CD4-positive, CD25-positive, alpha-beta regulatory T cell (primary cell): ENCODE measurements at places on chromosomes 1 and 21.
A peak's percentile ranks its signal among the peaks of the same experiment; 100 is the strongest.

GRCh38 chr1:17857996-17858395 is 102.9 kb downstream of the ACTL8 start:
- no peak for DNase-seq

- no peak for DNase-seq
Measured at GRCh38 chr1:206516728-206516990, 9.3 kb downstream of the RASSF5 start.

GRCh38 chr1:151729966-151730291 is 8.6 kb downstream of the RIIAD1 start:
- no peak for DNase-seq

GRCh38 chr1:156781585-156782186 is 14.4 kb downstream of the PRCC start:
- DNase-seq: no peak

DNA sequence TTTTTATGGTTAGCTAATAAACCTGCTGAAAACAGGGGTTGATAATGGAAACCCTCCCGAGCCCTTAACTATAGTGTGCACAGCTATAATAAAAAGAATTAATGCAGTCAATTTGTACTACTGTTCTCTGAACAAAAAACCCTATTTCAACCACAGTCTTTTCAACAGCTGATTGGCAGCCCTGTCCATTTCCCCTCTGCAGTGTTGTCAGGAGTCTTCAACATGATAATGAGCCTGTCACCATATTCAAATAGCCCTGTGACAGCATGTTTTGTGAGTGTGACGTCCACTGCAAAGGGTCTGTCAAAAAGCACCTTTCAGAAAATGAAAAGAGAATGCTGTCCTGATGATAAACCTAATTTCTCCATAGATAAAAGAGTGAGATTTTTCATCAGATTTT is 92.7 kb downstream of the ESRRG start:
- DNase-seq: no peak

GRCh38 chr21:40757366-40757765 is 89.6 kb downstream of the DSCAM start:
- DNase-seq: no peak

DNA sequence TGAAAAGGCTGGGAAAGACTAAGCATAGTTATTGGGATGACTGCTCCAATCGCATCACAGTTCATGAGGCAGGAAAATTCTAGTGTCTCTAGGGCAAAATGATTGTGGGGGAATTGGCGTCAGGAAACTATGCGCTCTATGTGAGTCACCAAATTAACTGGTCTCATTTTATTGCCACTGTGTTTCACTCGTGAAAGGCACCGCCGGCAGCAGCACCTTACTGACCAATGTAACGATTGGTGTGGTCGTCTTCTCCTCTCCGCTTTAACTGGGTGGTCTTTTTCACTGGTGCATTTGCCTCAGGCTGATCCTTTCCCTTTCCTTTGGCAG is 83.5 kb downstream of the SPAG17 start:
- DNase-seq: no peak

GRCh38 chr1:1157033-1157365 is 16.7 kb upstream of the TTLL10 start:
- no peak for DNase-seq

GRCh38 chr1:164608651-164609057 is 49.7 kb downstream of the PBX1 start:
- DNase-seq: no peak

DNA sequence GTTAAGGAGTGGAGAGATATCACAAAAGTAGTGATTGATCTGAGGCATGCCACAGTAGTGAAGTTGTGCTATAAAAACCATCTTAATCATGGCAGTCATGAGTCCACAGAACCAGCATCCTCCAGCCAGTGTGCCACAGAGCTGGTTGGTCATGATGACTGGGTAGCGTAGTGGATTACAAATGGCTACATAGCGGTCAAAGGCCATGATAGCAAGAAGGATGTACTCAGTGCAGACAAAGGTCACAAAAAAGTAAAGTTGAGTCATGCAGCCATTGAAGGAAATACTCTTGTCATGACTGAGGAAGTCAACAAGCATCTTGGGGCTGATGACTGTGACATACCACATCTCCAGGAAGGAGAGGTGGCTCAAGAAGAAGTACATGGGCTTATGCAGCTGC is 6.7 kb downstream of the OR6Y1 start:
- no peak for DNase-seq

DNA sequence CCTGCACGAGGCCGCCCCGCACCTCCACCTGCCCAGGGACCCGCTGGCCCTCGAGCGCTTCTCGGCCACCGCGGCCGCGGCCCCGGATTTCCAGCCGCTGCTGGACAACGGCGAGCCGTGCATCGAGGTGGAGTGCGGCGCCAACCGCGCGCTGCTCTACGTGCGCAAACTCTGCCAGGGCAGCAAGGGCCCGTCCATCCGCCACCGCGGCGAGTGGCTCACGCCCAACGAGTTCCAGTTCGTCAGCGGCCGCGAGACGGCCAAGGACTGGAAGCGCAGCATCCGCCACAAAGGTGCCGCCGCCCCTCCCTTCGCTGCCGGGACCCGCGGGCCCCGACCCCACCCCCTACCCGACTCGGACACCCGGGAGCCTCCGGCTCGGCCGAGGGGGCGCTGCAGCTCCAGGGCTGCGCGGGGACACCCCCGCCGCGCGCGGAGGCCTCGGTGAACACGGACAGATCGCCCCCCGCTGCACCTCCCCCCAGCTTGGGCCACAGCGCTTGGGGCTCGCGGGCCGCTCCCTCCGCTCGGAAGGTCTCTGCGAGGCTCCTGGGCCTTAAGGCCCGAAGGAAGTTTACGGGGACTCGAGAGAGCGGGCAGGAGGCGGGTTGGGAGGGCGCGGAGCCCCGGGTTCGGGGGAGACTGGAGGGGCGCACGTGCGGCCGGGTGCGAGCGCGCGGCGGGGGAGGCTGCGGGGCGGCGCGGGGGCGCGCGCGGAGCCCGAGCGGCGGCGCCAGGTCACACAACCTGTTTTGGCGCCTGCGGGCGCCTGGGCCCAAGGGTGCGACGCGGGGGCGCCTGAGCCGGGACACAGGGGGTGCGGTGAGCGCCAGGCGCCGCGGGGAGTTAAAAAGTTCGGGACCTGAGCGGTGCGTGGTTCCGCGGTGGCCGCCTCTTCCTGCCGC is 1.2 kb downstream of the SAMD11 start:
- no peak for DNase-seq

DNA sequence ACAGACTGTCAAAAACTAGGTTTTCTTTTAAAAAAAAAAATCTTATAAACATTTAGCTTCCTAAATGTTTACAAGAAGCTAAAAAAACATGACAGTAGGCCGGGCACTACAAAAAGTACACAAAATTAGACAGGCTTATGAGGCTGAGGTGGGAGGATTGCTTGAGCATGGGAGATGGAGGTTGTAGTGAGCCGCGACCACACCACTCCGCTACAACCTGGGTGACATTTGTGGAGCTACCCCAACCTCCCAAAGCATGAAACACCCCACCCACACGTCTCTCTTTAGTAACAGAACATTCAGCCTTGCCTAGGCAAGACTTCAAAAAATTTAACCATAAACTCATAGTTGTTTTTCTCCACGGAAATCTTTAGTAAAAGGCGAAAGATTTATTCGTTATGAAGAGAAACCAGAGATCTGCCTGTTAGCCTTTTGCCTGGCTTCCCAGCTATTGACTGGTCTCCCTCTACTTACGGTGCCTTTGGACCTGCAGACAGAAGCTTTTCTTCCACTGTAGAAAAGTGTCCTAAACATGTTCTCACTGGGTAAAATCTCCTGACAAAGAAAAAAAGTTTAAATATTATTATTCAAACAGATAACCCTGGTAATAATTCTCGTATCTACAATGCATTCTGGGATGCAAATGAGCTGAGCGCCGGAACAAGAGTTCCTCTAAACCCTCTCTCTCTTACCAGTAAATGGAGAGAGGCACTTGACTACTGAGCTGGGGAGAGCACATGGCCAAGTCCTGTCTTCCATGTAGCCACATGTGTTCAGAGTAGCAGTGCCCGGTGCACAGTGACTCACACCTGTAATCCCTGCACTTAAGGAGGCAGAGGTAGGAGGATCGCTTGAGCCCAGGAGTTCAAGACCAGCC is 9.2 kb downstream of the RNU5D-1 start:
- DNase-seq: peak; percentile 77

DNA sequence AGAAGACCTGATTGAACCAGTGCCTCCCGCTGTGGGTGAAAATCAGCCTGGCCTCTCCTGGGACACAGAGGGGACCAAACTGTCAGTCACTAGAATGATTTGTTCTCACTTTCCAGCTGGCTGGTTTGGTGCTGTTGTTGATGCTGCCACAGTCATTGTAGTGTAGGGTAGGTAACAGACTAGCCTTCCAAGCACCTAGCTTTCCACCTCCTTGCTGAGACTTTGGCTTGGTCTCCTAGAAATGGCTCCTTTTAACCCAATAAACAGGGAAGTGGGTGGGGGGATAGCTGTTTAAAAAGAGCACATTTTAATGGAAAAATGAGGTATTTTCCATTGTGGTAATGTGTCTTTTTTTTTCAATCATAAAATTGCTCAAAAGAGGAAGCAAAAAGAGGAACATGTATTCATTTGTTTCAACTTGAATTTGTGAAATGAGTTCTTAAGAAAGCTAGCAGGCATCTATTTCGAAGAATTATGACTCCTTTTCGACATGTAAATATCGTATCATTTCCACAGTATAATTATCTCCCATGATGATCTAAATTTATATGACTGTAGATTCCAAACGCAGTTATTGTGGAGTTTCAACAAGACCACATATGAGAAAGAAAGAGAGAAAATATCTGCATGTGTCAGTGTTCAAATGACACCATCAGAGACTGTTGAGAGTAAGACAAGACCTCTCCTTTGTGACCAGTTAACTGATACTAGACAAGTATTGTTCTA is 190.1 kb downstream of the HLX start:
- DNase-seq: no peak
